Frontal cortex (tissue), 4 donors: ENCODE measurements at places on chromosomes 3 and 15. TPM values are rescaled to one million over a fixed set of nuclear protein-coding genes. Genes with fewer than 3 reads are reported as not detected.

The SIN3A gene
- total RNA-seq, result 24.9 TPM

The ABI3BP gene
- 1.2 TPM for total RNA-seq

The ZMAT3 gene
- total RNA-seq, result 6.1 TPM

The TIGIT gene
- not detected for total RNA-seq

The PLSCR2 gene
- not detected for total RNA-seq

The FGF12 gene
- 136 TPM for total RNA-seq

The CCR9 gene
- 0.41 TPM for total RNA-seq

The SNX22 gene
- 7.7 TPM for total RNA-seq

The GPR171 gene
- total RNA-seq, result not detected

The CKMT1B gene
- total RNA-seq, result 7.7 TPM

The STX19 gene
- not detected for total RNA-seq

The FMN1 gene
- total RNA-seq, result 1.2 TPM

The C3orf49 gene
- total RNA-seq, result not detected

The TEX55 gene
- not detected for total RNA-seq

The SLC25A20 gene
- total RNA-seq, result 9.0 TPM

The DPPA4 gene
- total RNA-seq, result 1.6 TPM

The PAQR5 gene
- total RNA-seq, result 0.82 TPM

The CNTN3 gene
- total RNA-seq, result 50.1 TPM

The GP5 gene
- not detected for total RNA-seq

The IL17RB gene
- total RNA-seq, result 1.6 TPM

The RPP25 gene
- 7.3 TPM for total RNA-seq

The USP8 gene
- 26.9 TPM for total RNA-seq

The PTX3 gene
- 16.7 TPM for total RNA-seq

The SOX14 gene
- total RNA-seq, result not detected

The CCDC12 gene
- total RNA-seq, result 25.3 TPM

The PRTG gene
- total RNA-seq, result 2.4 TPM

The DBR1 gene
- total RNA-seq, result 41.6 TPM

The PPP1R14D gene
- total RNA-seq, result not detected

The PYGO1 gene
- total RNA-seq, result 45.2 TPM

The XCR1 gene
- not detected for total RNA-seq

The MCTP2 gene
- 1.2 TPM for total RNA-seq

The SERPINI2 gene
- total RNA-seq, result 0.41 TPM

The GOLGA8Q gene
- not detected for total RNA-seq

The NOX5 gene
- total RNA-seq, result under 0.01 TPM

The GOLGB1 gene
- 42.4 TPM for total RNA-seq

The GP9 gene
- not detected for total RNA-seq

The MUC20 gene
- 2.0 TPM for total RNA-seq

The FRMD5 gene
- 25.3 TPM for total RNA-seq

The TLE3 gene
- total RNA-seq, result 68.9 TPM

The ZBTB20 gene
- 39.9 TPM for total RNA-seq

The ATP1B3 gene
- 43.6 TPM for total RNA-seq

The PLS1 gene
- total RNA-seq, result 2.4 TPM

The BBS4 gene
- 17.1 TPM for total RNA-seq

The FHIT gene
- 1.6 TPM for total RNA-seq

The DAZL gene
- not detected for total RNA-seq

The CAND2 gene
- total RNA-seq, result 11.4 TPM

The ALS2CL gene
- total RNA-seq, result 1.2 TPM

The MEGF11 gene
- 4.5 TPM for total RNA-seq

The METTL6 gene
- 86.0 TPM for total RNA-seq

The CHDH gene
- 1.2 TPM for total RNA-seq

The C2CD4B gene
- total RNA-seq, result 0.41 TPM

The GRAMD2A gene
- 1.2 TPM for total RNA-seq

The CCDC33 gene
- 0.41 TPM for total RNA-seq

The SHF gene
- total RNA-seq, result 49.3 TPM

The USP13 gene
- total RNA-seq, result 10.2 TPM

The PCSK6 gene
- 18.3 TPM for total RNA-seq
